ENCODE measurements at places on chromosomes 2 and 18.

GRCh38 chr2:189338115-189338514 is 103.2 kb upstream of the WDR75 start:
- no peak for DNase-seq

GRCh38 chr2:52500561-52500960 is 1267.0 kb upstream of the CHAC2 start:
- no peak for DNase-seq

DNA sequence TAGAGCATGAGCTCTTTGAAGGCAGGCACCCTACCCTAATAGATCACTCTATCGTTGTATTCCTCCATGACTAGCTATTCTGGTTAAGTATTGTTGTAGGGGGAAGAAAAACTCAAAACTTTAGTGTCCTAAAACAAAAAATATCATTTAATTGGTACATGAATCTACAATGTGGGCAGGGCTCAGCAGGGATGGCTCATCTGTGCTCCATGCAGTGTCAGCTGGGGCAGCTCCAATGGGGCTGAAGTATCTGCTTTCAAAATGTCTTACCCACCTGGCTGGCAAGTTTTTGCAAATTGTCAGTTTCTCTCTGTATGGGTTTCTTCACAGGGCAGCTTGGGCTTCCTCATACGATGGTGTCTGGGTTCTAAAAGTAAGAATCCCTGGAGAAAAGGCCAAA is 83.2 kb upstream of the ITGA6 start:
- DNase-seq, result no peak

DNA sequence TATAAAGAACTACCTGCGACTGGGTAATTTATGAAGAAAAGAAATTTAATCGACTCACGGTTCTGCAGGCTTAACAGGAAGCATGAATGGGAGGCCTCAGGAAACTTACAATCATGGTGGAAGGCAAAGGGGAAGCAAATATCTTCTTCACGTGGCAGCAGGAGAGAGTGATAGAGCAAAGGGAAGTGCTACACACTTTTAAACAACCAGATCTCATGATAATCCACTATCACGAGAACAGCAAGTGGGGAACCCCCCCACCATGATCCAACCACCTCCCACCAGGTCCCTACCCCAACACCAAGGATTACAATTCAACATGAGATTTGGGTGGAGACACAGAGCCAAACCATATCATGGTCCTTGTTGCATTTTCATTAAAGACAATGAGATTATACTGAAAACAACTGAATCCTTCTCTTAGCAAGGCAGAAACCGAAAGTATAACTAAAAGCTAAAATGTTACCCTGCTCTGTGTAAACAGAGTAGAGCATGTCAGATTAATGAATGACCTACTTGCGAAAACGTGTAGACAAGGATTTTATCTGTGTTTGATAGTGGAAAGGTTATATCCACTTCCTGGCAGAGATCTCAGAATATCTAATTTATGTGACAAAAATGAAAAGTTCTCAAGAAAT is 60.1 kb upstream of the RBBP8 start:
- DNase-seq, result no peak

- DNase-seq, result no peak
Observed at GRCh38 chr2:88760819-88761598, 69.5 kb downstream of the RPIA start.

DNA sequence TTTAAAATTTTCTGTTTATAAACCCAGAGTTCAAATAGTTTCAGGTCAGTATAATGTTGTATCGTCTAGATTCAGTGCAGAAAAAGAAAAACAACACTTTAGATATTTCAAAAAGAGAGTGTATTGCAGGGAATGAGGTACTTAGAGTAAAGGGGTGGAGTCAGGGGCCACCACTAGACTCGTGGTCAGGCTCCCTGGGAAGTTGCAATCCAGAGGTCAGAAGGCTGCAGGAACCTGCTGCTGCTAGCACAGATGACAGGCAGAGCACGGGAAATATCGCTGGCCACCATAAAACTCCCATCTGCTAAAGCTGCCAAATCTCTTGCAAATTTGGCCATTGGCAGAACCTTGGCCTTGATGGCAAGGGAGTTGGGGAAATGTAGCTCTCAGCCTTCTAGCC is 64.6 kb downstream of the THNSL2 start:
- DNase-seq, result no peak

DNA sequence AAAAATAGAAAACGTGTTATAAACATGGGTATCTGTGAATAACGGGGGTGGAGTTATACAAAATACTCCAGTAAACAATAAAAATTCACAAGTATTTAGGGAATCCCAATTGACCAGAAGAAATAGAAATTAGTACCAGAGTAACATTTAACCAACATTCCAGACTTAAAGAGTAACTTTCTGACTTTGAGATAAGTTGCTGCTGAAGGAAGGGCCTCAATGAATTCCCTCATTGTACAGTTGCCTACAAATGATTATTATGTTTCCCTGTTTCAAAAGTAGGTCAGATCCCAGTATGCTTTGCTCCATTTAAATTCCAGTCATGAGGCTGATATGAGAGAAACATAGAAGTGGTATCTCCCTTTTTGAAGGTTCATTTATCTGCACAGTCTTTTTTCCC is 88.3 kb upstream of the KCNH7 start:
- DNase-seq, result no peak

GRCh38 chr2:67671464-67672450 is 274.6 kb downstream of the ETAA1 start:
- DNase-seq, result no peak

DNA sequence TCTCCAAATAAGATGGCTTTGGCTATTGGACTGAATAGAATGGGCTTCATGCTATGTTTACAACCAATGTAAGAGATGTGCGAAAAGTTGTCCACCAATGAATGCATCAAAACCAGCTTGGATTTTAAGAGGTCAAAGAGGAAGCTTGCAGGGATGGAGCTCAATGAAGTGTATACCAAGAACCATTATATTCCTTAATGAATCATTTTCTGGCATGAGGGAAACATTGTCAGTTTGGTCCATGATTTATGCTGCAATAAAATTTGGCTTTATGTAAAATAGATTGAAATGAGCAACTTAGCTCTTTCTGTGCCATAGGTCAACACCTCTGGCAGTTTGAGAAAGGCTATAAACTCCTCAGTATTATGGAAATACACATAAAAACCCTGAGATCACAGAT is 107.3 kb downstream of the SH3BP4 start:
- no peak for DNase-seq

DNA sequence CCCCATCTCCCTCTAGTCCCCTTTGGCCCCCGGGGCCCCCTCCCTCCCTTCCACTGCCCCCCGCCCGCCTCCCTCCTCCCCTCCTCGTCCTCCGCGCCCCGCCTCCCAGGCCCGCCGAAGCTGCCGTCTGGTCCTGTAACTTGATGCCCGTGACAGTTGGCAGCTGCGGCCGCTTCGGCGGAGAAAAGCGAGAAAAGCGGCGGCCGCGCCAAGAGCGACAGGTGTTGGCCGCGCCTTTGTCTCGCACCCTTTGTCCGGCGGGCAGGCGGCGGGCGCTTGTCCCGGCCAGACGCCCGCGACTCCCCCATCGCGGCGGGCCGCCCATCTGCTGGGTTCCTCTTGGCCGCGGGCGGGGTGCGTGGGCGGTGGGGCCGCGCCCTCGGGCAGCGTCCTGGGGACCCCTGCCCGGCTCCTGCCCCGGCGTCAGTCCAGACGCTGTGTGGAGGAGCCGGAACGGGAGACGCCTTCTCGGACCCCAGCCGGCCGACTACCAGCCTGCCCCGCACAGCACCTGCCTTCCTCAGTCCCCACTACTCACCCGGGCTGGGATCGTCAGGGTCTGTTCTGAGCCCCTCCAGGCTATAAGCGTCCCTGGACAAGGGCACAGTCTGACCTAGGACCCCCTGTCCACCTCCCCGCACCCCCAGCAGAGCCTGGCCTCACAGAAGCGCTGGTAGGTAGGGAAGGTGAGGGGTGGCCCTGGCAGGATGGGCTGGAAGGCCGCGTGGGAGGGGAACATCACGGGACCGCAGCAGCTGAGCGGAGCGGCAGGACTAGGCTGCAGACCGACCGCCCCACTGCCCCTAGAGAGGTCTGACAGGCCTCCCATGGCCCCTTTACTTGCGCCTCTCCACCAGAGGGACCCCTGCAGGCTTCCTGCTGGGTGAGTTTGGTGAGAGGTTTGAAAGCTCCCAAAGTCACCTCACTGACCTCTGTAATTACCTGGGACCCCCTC is 1.2 kb upstream of the HES6 start:
- DNase-seq, result no peak

- DNase-seq, result no peak
Observed at GRCh38 chr2:16127276-16127940, 187.1 kb downstream of the MYCN start.

GRCh38 chr2:233822101-233822771 is 32.1 kb downstream of the HJURP start:
- no peak for DNase-seq

- no peak for DNase-seq
Observed at GRCh38 chr18:26438980-26439379, 109.4 kb downstream of the KCTD1 start.

All from stimulated activated CD8-positive, alpha-beta memory T cell treated with anti-CD3 and anti-CD28 coated beads, Interleukin-7, amount 100 ng/mL, for 4 hours (primary cell).